Stimulated activated CD4-positive, alpha-beta T cell treated with anti-CD3 and anti-CD28 coated beads, Interleukin-1b, Interleukin-23, amount 100 ng/mL, for 24 hours (primary cell): ENCODE measurements at places on chromosomes 11 and 22.

DNA sequence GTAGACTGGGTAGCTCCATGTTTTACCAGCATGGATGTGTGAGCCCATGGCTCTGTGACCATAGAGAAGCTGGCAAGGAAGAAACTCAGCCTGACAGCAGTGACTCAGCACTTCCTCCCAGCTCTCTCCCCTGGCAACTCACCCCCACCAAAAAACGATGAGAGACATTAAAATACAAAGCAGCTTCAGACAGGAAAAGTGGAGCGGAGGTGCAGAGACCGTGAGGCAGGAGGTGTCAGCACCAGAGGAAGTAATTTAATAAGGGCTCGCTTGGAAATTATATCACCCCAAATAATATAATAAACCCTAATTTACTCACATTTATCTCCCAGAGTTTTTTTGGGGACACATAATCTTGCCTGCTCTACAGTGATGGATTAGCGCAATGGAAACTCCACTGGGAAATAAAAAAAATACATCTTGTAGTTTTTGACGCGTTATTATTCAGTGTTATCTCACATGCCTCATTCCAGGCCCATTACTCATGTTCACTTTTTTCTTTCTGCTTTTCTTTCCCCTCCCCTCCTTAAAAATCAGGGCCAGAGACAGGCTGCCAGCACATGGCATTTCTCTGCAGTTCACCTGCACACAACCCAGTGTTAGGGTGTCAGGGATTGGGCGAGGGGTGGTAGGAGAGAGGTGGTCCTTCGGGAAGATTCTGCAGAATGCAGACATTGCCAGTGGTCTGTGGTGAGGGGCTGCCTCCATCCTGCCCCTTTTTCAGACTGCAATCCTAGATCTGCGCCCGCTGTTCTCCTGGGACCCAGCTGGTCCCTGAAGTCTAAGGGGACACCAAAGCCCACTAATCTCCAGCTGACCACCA lies 170.8 kb downstream of the BUD13 start:
- DNase-seq: no peak

GRCh38 chr11:36330411-36330810 lies 34.3 kb downstream of the PRR5L start:
- no peak for DNase-seq

DNA sequence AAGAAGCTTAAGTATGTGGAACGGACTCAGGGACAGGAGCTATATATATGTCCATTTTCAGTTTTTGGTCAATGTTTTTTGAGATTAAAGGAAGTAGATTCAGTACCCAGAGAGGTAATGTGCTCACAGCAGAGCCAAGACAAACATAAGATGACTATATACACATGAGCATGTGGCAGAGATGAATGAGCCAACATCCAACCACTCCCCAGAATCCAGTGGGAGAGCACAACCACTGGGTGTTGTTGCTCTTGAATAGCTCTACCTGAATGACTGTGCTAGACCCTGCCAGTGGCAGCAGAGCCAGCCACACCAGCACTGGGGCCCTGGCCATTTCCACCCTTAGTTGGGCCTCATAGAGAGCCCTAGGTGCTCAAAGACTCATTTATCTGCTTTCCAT lies 10.7 kb upstream of the SYTL2 start:
- DNase-seq: no peak

DNA sequence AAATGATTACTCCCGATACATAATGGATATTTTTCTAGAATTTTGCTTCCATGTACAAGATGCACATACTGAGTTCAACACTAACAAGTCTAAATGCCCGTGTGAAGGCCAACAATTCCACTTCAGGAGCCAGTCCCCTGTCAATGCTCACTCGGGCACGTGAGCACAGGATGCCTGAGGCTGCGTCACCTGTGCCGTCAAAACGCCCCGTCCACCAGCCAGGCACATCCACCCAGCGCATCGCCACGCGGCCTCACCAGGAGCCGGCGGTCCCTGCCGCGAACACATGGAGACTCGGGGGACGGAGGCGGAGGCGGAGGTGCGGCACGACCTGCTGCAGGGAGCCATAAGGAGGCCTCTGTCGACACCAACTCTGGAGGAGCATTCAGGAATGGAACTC lies 9.8 kb downstream of the TOLLIP start:
- DNase-seq: no peak

- DNase-seq: no peak
Observed at GRCh38 chr11:36273110-36273509, 16.1 kb downstream of the COMMD9 start.
